ENCODE measurements at places on chromosomes 4 and X. TPM values are rescaled to one million over a fixed set of nuclear protein-coding genes. Genes with fewer than 3 reads are reported as not detected.

Gene PWWP3B
- total RNA-seq = not detected

Gene PIR
- 62.0 TPM for total RNA-seq

Gene S100G
- total RNA-seq = not detected

Gene C4orf50
- not detected for total RNA-seq

Gene GAGE12H
- not detected for total RNA-seq

Gene PNMA6A
- total RNA-seq = 4.6 TPM

Gene RBMXL3
- total RNA-seq = not detected

Gene BMX
- not detected for total RNA-seq

Gene SLIT2
- total RNA-seq = not detected

Gene CXCL5
- total RNA-seq = 56.4 TPM

Gene TENM3
- 1.7 TPM for total RNA-seq

Gene MAGEA9B
- not detected for total RNA-seq

Gene SLC9A6
- 6.1 TPM for total RNA-seq

Gene GATA1
- not detected for total RNA-seq

Gene TRO
- total RNA-seq = 0.74 TPM

Gene GUCY1B1
- 0.28 TPM for total RNA-seq

Gene TLR6
- 2.8 TPM for total RNA-seq

Gene LRCH2
- not detected for total RNA-seq

Gene FUNDC2
- 100 TPM for total RNA-seq

Gene CFP
- 0.14 TPM for total RNA-seq

Gene RTL9
- total RNA-seq = 0.09 TPM

Gene FOXO4
- 1.3 TPM for total RNA-seq

Gene NEUROG2
- not detected for total RNA-seq

Gene FAM156A
- total RNA-seq = 23.8 TPM

Gene FAM47E
- not detected for total RNA-seq

Gene SLC6A8
- 12.5 TPM for total RNA-seq

Gene PCDH18
- not detected for total RNA-seq

Gene MAGEB17
- not detected for total RNA-seq

Gene PCDH19
- 0.04 TPM for total RNA-seq

Gene ERAS
- total RNA-seq = 0.19 TPM

Gene NDP
- not detected for total RNA-seq

Gene SORBS2
- total RNA-seq = 0.97 TPM

Gene CSAG2
- not detected for total RNA-seq

Gene GAGE13
- total RNA-seq = not detected

Gene CTAG1A
- not detected for total RNA-seq

Gene RPS6KA6
- total RNA-seq = 3.1 TPM

Gene FATE1
- total RNA-seq = not detected

Gene PRDM8
- 0.27 TPM for total RNA-seq

Gene LONRF3
- 2.5 TPM for total RNA-seq

Gene VCX2
- not detected for total RNA-seq

Gene ASB12
- total RNA-seq = not detected

Gene STK32B
- total RNA-seq = 18.0 TPM

Gene IL2RG
- not detected for total RNA-seq

Gene CABS1
- total RNA-seq = not detected

Gene ABCG2
- 20.5 TPM for total RNA-seq

Gene MRPS18C
- 40.6 TPM for total RNA-seq

Gene PNMA5
- not detected for total RNA-seq

Gene SORCS2
- 5.6 TPM for total RNA-seq

Gene TACR3
- not detected for total RNA-seq

Gene NRK
- total RNA-seq = not detected

Gene SPRY1
- total RNA-seq = 2.8 TPM

Gene NXF2
- total RNA-seq = not detected

Gene AFF2
- total RNA-seq = not detected

Gene TMEM255A
- 0.11 TPM for total RNA-seq

Gene FAM9C
- total RNA-seq = not detected

Gene FAM47A
- total RNA-seq = not detected

Gene HTR2C
- not detected for total RNA-seq

Gene GPR50
- total RNA-seq = not detected
